ENCODE measurements at places on chromosomes 7 and 10.

DNA sequence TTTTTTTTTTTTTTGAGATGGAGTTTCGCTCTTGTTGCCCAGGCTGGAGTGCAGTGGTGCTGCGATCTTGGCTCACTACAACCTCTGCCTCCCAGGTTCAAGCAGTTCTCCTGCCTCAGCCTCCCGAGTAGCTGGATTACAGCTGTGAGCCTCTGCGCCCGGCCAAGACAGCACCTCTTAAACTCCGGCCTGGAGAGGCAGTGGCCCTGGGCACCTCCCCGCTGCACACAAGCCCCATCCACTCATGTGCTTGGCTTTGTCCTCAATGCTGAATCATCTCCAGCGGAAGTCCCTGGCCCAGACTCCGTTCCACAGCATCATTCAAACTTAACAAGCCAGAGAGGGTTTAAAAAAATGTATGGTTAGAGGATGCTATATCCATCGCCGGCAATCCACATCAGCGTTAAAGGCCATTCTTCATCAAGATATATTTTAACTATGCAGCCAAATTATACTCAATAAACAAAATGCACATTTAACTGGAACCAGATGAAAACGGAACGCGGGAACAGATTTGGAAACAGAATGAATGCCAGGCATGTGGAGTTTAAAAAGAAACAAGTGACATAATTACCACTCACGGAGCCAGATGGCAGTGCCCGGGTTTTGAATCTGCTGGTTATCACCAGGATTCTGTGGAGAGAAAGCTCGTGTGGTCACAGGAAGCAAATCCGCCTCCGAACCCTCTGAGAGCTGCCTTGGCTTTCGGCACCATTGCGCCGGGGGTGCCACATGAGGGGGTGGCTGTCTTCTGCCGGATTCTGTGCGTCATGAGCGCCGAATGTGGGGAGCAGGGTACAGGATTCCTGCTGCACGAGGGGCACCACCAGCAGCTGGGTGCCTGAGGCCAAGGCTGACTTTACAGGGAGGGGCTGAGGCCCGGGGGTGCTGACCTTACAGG is 45.6 kb upstream of the CFAP46 start:
- no peak for DNase-seq

DNA sequence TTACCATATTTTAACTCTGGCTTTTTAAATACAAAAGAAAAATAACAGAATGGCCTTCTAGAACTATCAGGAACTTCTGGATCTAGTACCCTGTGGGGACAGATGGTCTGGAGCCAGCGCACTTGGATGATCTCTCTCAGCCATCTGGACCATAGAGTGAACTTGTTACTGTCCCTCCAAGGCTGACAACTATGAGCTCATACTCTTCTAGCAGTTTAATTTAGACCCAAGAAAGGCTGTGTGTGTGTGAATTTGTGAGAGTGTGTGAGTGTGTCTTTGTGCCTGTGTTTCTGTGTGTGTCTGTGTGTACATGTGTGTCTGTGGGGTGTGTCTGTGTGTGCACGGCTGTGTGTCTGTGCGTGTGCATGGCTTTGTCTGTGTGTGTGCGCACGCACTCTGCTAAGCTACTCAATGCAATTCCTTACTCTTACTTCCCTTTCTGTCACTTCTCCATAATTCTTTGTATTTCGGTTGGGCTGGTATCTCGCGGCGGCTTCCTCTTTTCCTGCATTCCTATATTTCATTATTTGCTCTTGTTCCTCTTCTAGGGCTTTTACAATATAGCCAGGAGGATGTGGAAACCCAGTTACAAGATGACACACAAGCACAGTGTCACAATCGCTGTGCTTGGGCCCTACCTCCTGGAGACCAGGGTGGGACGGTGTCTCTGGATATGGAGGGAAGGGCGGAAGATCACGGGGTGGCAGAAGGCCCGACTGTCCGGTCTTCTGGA is 51.9 kb downstream of the IKZF1 start:
- DNase-seq, result no peak

- no peak for DNase-seq
Observed at GRCh38 chr7:44576228-44576627, 2.5 kb upstream of the DDX56 start.

DNA sequence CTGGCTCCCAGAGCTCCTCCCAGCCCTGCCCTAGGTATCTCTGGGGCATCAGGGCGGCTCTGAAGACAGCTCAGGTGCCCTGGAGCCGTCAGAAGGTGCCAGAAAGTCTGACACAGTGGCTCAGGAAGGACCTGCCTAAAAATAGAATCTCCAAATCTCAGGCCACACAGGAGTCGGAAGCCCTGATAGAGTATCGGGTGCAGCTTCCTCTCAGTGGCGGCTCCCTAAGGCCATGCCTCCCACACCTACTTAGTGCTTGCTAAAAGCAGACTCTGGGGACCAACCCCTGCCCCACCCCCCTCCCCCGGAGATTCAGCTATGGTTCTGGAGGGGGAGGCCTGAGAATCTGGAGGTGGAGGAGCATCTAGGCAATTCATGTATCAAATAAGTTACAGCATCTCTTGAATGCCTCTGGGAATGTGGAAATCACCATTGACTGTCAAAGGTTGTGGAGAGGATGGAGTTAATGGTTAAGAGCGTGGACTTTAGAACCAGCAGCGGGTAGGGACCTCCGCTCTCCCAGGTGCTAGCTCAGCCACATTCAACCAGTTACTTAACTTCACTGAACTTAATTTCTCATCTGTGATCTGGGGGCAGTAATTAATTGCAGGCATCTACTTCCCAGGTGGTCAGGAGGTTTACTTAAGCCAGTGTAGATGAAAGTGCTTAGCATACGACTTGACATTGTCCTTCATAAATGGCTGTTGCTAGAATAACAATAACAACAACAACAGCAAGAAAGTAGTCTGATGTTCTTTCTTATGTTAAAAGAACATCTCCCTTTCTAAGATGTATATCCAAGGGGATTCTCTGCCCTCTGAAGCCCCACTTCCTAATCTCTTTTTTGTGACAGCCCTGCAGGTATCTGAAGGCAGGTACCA is 38.6 kb upstream of the MXI1 start:
- DNase-seq, result no peak

DNA sequence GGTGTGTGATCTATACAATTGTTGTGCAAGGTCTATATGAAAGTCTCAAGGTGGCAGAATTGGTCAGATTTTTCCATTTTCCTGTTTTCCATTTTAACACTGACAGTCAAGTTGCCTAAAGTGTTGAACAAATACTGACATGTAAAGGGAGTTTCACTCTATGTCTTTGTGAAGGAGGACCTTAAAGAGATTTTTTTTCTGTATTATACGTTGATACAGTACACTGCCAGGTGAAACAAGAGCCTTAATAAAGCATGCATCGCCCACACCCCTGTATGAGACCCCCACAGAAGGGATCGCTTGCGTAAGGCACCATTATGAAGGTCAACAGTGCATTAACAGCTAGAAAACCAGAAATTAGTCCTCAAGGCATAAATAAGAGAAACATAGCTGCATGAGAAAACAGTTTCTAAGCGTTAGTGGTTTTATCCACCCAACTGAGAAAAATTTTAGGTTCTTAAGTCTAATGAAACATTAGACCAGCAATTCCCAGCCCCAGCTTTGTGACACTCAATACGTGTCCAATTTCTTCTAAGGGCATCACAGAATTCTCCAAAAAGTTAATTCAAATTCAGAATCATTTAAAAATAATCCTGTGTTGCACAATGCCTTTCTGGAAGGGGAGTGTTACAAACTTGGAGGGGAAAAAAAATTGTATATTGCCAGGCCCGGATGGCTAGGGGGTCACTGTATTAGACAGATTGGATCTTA is 6.9 kb downstream of the KLF6 start:
- DNase-seq, result no peak

DNA sequence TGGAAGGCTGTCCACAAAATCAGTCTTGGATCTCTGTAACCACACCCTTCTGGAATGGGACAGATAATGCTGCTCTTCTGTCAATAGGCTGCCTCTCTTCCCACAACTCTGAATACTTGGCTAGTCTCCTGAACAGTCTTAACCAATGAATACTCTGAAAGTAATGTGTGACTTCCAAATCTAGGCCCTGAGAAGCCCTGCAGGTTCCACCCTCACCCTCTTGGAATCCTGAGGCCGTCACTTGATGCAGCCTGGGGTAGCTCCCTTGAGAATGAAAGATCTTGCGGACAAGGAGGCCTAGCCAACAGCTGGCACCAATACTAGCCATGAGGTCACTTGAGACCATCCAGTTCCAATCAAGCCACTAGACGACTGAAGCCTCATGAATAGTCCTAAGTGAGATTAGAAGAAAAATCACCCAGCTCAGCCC is 109.2 kb downstream of the ARHGAP12 start:
- no peak for DNase-seq

DNA sequence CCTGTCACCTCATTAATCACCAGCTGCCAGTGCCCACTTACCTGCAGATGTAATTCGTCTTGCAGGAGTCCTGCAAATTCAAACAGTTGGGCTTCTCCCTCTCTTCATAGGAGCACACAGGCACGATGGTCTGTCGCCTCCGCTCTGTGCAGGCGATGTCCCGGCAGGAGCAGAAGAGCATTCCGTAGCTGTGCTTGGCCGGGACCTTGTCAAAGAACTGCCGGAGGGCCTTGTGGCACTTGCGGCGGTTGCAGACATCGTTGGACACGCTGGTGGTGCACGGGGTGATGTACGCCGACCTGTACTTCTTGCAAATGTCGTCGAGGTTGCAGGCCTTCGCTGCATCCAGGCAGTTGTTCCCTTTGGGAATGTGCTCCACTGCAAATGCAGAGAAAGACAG is 147.8 kb downstream of the GFRA1 start:
- no peak for DNase-seq

- no peak for DNase-seq
Observed at GRCh38 chr7:45394117-45394708, 180.0 kb upstream of the ADCY1 start.

- DNase-seq, result no peak
Observed at GRCh38 chr10:57972783-57973182, 294.9 kb downstream of the IPMK start.

DNA sequence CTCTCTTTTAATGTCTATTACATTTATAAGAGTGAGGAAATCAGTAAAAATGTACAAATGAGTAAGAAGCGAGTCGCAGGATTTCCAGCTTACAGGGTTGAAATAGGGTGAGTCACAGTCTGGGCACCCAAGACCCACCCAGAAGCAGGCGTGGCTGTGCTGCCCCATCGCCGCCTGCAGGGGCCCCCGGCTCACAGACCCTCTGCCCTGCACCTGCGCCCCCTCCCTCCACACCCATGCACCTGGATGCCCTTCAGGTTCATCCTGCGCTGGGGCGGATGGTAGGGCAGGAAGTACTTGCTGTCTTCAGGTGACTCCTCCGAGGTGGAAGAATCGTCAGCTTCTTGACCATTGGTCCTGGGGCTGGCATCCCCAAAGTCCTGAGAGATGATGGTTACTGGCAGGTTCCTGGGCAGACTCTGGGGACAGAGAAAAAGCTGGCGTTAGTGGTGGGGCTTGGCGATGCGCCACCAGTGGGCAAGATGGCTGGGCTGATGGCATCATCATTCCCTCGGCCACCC is 90.2 kb upstream of the GNA12 start:
- DNase-seq, result no peak

- DNase-seq, result no peak
Observed at GRCh38 chr10:120666308-120666707, 184.9 kb upstream of the WDR11 start.

GRCh38 chr7:28497009-28497408 is 84.7 kb downstream of the CREB5 start:
- DNase-seq, result no peak

GRCh38 chr10:98563811-98564210 is 117.1 kb upstream of the HPS1 start:
- no peak for DNase-seq

GRCh38 chr10:127291329-127291728 is 94.9 kb upstream of the INSYN2A start:
- DNase-seq, result no peak

DNA sequence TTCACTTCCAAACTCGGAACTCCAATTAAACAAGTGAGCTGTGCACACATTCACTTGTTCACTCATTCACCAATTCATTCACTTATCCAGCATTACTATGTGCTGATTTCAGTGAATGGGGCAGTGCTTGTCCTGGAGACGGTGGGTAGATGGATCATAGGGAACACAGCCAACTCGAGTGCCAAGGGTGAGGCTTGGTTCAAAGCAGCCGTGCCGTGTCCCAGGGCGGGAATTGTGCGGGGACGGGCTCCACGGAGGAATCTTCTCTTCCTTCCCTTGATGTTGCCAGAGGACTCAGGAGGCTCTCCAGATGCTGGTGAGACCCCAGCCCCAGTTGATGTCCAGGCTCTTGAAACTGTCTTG is 2.9 kb downstream of the SH2D4B start:
- no peak for DNase-seq

DNA sequence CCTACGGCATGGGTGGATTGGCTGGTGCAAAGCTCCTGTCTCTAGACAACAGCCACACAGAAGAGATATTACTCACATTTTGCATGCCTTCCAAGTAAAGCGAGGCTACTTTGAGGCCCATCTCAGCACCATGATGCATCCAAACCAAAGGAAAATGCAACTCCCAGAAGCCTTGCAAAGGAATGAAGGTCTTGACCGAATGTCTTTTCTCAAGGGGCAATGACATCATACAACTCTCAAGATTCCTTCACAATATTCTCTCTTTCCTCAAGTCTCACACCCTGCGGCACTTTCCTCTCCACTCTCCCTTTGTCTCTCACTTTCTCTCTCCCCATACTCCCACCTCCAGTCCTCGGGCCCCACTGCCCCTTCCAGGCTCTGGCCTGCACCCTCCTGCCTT is 44.8 kb upstream of the CPXM2 start:
- DNase-seq, result no peak

GRCh38 chr10:24153031-24153430 is 55.9 kb upstream of the KIAA1217 start:
- no peak for DNase-seq

DNA sequence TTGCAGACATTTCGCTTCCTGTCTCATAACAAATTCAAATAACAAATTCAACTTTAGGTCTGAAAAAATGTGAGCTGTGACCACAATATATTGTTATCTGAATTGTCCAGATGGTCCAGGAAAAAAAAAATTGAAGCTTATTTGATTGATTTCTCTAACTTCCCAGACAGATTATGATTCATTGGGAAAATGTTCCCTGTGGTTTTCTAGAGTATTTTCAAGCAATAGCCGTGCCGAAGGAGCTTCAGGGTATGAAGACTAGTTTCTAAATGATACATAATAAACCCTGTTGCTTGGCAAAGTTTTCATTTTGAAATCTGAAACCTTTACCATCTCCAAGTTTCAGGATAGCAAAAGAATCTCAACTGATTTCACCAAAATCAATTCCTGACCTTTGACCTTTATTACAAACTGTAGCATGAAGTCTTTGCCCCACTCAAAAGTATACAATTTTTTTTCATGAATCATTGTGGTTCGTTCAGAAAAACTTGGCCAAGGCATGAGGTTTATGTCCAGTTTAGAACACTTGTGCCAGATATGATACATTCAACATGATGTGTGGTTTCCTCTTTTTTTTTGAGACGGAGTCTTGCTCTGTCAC is 109.9 kb downstream of the JCAD start:
- DNase-seq, result no peak

Data from stimulated activated naive CD4-positive, alpha-beta T cell (primary cell).